NT2/D1 (cell line): ENCODE measurements at places on chromosomes 12 and 14.
A peak's percentile ranks its signal among the peaks of the same experiment; 100 is the strongest.

DNA sequence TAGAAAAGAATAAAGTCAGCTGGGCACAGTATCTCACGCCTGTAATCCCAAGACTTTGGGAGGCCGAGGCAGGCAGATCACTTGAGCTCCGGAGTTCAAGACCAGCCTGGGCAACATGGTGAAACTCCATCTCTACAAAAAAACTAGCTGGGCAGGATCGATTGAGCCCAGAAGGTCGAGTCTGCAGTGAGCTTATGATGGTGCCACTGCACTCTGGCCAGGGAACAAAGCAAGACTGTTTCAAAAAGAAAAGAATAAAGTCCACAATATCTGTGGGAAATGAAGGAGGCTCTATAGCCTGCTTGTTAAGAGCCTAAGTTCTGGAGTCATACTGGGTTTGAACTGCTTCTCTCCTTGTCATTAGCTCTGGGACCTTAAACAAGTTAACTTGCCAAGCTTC is 7.9 kb downstream of the MAPK1IP1L start:
- DNase-seq, result no peak

GRCh38 chr12:24400533-24400932 is 451.1 kb upstream of the SOX5 start:
- DNase-seq, result no peak

DNA sequence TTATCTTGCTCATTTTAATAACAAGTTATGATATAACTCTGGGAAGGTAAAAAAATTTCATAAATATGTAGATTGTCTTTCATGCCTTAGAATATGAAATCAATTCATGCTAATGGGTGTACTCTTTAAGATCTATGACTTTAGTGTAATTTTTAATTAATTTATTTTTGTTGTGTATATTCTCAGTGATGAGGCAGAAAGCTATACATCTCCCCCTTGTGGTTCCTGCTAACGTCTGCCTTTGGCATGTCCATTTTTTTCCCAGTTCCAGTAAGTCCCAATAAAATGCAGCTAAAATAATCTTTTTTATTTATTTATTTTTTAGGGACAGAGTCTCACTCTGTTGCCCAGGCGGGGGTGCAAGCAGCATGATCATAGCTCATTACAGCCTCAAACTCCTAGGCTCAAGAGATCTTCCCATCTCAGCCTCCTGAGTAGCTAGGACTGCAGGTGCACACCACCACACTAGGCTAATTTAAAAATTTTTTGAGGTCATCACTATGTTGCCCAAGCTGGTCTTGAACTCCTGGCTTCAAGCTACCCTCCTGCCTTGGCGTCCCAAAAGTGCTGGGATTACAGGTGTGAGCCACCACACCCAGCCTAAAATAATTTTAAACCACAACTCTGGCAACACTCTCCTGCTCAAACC is 3.3 kb upstream of the CHURC1 start:
- no peak for DNase-seq

- peak; percentile 49 for DNase-seq
Measured at GRCh38 chr14:51283402-51284085, 43.5 kb downstream of the TMX1 start.

DNA sequence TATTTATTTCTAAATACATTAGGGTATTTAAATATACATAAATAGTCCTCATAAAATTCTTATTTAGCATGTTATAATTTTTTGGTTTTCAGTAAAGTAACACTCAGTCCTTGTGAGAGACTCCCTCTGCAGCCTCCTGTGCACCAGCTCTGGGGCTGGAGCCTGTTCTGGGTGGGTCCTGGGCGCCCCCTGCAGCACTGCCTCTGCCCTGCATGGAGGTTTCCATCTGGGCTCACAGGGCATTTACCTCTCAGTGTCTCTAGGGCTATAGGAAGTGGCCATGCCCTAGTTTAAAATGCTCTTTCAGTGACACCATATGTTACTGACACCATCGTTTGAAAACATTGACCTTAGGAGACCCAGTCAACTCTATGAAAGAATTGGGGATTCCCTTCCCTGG is 1155.2 kb downstream of the TMEM121 start:
- DNase-seq, result no peak

GRCh38 chr12:6404390-6404789 is 20.4 kb downstream of the LTBR start:
- no peak for DNase-seq

DNA sequence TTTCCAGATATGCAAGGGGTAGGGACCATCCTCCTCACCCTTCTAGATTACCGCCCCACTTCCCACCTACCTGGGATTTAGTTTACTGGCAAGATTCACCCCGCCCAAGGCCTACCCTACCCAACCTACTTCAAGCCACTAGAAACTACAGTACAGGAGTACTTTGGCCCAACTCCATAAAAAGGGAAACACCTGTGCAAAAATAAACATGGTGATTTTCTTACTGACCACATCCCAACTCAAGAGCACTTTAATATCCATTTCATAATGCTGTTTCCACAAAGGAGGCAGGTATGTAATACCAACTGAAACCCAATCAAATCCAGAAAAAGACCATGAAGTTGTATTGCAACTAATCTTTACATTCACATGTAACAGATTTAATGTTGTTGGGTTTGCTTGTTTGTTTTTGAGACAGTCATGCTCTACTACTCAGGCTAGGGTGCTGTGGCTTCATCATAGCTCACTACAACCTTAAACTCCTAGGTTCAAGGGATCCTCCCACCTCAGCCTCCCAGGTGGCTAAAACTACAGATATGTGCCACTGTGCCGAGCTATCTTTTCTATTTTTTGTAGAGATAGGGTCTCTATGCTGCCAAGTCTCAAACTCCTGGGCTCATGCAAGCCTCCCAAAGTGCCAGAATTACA is 41.7 kb upstream of the RAP1B start:
- no peak for DNase-seq

DNA sequence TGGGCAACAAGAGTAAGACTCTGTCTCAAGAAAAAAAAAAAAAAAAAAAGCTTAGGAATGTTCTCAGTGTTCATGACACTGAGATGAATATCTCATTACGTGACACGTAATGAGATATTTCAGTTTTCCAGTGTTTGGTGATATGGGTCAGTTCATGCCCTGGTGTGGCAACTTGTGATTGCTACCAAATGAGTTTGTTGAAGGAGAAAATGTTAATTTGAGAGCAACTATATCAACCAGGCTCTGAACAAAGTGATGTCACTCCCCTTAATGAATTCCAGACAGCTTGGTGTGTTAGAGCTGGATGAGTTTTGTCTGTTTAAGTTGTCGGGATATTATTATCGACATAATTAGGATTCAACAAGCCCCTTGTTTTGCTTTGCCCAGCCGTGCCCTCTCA is 211.7 kb downstream of the DPF3 start:
- DNase-seq, result no peak
